Stimulated activated CD4-positive, alpha-beta T cell treated with anti-CD3 and anti-CD28 coated beads, Interleukin-2, amount 100 ng/mL, for 24 hours (primary cell): ENCODE measurements at places on chromosomes 16 and 17.

- DNase-seq: no peak
Observed at GRCh38 chr16:2464333-2464732, 4.4 kb downstream of the TEDC2 start.

GRCh38 chr17:14295676-14296075, 5.2 kb upstream of the HS3ST3B1 start:
- no peak for DNase-seq

GRCh38 chr17:55344514-55344997, 77.1 kb downstream of the MMD start:
- no peak for DNase-seq

DNA sequence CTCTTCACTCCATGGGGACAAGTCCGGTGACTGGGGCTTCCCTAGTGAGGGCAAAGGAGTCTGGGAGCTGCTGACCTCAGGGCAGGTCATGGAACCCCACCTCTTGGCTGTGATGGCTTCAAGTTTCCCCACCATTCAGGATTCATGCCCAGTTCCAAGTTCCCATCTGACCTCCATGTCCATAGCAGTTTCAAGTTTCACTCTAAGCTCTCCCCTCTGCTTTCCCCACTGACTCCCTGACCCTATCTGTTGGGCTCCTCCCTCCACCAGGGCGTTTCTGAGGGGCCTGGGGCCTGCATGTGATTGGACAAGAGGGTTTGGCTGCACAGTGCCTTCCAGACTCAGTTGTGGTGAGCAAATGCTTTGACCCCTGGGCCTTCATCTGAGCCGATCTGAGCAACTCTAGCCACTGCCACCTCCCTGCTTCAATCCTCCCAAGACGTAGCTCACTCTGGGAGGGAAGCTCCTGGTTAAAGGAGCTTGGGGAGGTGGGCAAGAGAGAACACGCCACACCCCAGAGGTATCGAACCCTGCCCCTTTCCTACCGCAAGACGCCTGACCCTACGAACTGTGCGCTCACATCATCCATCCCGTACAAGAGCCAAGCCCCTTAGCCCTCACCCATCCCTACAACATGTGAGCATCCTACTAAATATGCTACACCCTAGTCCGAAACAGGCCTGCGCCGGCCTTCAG, 8.3 kb downstream of the ZNF629 start:
- no peak for DNase-seq

- no peak for DNase-seq
Observed at GRCh38 chr16:63365649-63366304, 1329.5 kb upstream of the CDH8 start.

GRCh38 chr17:59154292-59154720, 680 bp downstream of the SKA2 start:
- peak; percentile 55 for DNase-seq

DNA sequence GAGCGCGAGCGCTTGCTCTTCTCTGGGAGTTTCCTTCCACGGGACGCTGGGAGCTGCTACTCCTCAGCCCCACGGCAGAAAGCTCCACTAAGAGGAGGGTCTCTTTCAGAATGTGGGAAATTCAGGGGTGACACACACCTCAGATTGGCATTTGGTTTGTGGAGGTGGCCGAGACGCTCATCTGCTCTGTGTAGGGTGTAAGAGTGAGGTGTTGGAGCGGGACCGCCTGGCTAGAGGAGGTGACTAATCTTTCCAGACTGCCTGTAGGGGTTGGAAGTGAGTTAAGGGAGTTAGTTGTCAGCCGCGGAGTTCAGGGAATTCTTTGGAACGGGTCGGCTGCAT, 735 bp downstream of the PSMD11 start:
- DNase-seq: peak; percentile 48

- DNase-seq: no peak
Observed at GRCh38 chr16:10876315-10876714, 687 bp upstream of the CIITA start.

- no peak for DNase-seq
Observed at GRCh38 chr16:4859900-4860255, 12.6 kb downstream of the UBN1 start.

- DNase-seq: no peak
Observed at GRCh38 chr17:3502466-3502865, 26.7 kb downstream of the ASPA start.

GRCh38 chr16:290681-291405, 7.9 kb downstream of the PDIA2 start:
- no peak for DNase-seq

GRCh38 chr17:77341069-77341541, 200.3 kb downstream of the SEC14L1 start:
- no peak for DNase-seq

- no peak for DNase-seq
Observed at GRCh38 chr17:82929676-82930042, 89.8 kb upstream of the ZNF750 start.

DNA sequence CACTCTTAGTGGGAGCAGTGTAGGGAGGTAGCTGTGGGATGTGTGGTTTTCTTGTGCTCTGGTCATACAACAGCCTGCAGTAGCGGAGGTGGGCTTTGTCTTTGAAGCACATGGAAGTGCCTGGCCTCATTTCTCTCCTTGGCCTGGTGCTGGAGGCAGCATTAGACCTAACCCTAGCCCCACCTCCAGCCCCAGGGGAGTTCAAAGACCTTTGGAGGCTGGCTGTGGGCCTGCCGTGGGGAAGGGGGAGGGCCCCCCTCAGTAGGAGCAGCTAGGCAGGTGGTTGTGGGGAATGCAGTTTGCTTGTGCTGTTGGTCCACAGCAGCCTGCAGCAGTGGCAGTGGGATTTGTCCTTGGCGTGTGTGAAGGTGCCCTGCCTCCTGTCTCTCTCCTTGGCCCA, 91.7 kb downstream of the BCAS3 start:
- no peak for DNase-seq

- no peak for DNase-seq
Observed at GRCh38 chr16:84730406-84731106, 30.8 kb downstream of the USP10 start.

DNA sequence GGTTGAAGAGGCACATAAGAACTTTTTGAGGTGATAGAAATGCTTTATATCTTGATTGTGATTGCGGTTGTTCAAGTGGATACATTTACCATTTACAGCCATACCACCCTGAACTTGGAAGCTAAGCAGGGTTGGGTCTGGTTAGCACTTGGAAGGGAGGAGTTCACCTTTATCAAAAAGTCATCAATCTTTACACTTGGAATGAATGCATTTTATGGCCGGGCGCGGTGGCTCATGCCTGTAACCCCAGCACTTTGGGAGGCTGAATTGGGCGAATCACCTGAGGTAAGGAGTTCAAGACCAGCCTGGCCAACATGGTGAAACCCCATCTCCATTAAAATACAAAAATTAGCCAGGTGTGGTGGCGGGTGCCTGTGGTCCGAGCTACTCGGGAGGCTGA, 9.5 kb upstream of the GJD3 start:
- DNase-seq: no peak

DNA sequence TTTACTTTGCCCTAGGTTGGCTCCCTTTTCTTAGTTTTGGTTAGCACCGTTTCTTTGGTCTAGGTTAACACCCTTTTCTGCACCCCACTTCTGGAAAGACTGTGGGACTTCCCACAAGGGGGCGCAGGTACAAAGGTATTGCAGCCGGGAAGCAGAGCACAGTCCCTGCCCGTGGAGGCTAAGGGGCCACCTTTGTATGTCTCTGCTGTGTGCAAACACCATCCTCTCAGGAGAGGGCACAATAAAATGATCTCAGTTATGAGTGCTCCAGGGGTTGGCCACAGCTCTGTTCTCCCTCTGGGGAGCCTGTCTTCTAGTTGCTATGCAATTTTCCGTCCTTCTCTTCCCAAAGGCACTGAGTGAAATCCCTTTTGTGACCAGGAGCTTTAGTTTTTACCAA, 28.4 kb upstream of the TMC5 start:
- peak; percentile 42 for DNase-seq

- DNase-seq: no peak
Observed at GRCh38 chr16:73355981-73356380, 308.1 kb upstream of the ZFHX3 start.

DNA sequence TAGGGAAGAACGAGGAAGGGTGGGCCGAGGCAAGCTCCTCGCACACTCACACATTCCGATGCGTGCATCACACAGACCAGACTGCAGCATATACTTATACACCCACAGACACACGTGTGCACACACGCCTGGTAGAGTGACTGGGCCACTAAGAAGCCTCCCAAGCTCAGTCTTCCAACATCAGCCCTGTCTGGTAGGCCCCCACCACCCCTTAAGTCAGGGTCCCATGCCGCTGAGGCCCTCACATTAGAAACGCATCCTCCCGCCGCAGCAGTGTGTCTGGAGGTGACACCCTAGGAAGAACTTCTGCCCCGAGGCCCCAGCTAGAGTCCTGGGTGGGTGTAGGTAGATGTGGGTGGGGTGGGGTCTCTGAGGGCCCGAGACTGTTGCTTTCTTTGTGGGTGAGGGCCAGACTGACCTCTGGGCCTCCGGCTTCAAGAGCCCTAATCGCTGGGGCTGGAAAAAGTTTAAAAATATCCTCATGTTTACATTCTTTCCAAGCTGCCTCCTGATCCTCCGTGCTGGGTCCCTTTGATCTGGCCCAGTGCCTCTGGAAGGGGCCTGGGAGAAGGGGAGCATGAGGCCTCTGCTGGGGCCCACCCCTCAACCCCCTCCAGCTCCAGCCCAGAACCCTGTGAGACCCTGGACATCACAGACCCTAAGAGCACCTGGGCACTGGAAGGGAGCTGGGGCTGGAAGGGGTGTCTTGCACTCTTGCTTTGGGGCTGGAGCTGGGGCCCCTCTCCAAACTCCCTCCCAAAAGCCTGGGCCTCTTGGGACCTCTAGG, 13.6 kb downstream of the CDH16 start:
- no peak for DNase-seq

GRCh38 chr17:40058186-40058784, 4.1 kb upstream of the MED24 start:
- no peak for DNase-seq

DNA sequence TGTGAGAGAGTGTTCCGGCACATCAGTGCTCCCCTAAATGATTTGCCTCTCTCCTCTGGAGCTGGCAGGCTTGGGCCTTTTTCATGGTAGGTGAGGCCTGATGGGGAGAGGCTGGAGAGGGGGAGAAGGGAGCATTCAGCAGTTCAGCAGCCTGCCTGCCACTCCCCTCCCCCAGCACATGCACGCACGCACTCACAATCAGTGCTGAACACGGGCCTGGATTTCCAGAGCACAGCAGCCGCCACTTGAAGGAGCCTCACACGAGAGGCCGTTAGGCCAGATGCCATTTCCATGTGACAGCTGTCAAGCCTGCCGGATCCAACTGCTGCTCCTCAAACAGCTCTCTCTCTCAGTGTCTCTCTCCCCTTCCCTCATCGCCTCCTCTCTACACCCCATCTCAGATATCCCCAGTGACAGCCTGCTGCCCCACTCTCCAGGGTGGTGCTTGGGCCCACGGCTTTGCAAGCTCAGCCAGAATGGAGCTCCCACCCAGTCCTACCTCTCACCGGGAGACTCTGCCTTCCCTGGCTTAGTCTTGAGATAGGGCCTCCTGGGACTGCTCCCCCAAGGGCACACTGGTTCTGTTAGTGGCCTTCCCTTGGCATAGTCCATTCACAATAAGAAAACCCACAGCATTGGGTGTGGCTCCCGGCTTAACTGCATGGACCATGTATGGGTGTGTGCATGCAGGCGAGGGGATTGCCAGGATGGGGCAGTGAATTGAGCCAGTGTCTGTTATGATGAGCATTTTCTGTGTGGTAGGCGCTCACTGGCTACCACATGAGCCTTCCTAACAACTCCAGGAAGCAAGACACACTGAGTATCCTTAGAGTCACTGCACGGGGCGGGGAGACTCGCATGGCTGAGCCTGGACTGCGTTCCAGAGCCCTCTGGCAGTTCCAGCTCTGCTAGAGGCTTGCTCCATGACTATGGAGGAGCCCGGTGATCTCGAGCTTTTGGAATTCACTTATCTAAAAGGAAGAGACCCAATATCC, 226.2 kb downstream of the CCDC182 start:
- DNase-seq: no peak

GRCh38 chr17:9472094-9472493, 103.5 kb downstream of the STX8 start:
- DNase-seq: no peak

- DNase-seq: no peak
Observed at GRCh38 chr17:31294820-31295488, 2.1 kb downstream of the OMG start.

DNA sequence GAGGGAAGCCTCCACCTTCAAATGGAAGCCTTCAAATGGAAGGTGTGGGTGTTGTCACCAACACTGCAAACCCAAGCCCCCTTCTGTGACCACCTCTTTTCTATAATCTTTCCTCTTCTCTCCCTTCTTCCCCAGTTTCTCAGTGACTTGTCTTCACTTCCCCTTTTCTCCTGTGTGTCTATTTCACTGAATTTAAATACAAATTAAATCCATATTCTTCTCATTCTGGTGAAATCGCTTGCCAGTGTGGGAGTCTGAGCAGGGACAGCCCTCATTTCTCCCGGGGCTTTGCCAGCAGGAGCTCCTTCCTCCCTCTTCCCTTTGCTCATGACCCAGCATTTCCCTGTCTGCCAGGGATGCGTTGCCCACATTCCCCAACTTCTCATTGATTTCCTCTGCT, 6.4 kb upstream of the ITGAX start:
- no peak for DNase-seq

- DNase-seq: peak; percentile 33
Observed at GRCh38 chr16:71894229-71894920, 956 bp upstream of the IST1 start.

GRCh38 chr17:61492759-61493526, 40.7 kb downstream of the TBX4 start:
- no peak for DNase-seq

- DNase-seq: no peak
Observed at GRCh38 chr16:47316442-47317015, 144.3 kb downstream of the ITFG1 start.

GRCh38 chr16:15988268-15989013, 39.0 kb downstream of the ABCC1 start:
- DNase-seq: no peak

GRCh38 chr16:89604764-89605163, 8.7 kb upstream of the DPEP1 start:
- no peak for DNase-seq
